CD4-positive, alpha-beta T cell treated with Interferon alpha-2 for 1 hour (primary cell): ENCODE measurements at places on chromosomes 16 and 17.

DNA sequence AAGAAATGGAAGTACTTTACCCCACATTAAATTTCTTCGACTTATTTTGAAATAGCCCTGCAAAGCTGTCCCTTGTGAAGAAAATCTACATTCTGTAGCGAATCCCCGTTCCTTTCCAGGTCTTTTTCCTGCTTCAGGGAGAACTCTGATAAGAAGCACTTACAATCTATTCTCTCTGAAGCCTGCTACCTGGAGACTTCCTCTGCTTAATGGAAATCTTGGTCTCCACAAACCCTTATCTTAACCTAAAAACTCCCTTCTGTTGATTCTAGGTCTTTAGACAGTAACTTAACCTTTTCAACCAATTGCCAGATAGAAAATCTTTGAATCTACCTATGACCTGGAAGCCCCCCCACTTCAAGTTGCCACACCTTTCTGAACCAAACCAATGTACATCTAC, 1.6 kb upstream of the CYBC1 start:
- no peak for DNase-seq

DNA sequence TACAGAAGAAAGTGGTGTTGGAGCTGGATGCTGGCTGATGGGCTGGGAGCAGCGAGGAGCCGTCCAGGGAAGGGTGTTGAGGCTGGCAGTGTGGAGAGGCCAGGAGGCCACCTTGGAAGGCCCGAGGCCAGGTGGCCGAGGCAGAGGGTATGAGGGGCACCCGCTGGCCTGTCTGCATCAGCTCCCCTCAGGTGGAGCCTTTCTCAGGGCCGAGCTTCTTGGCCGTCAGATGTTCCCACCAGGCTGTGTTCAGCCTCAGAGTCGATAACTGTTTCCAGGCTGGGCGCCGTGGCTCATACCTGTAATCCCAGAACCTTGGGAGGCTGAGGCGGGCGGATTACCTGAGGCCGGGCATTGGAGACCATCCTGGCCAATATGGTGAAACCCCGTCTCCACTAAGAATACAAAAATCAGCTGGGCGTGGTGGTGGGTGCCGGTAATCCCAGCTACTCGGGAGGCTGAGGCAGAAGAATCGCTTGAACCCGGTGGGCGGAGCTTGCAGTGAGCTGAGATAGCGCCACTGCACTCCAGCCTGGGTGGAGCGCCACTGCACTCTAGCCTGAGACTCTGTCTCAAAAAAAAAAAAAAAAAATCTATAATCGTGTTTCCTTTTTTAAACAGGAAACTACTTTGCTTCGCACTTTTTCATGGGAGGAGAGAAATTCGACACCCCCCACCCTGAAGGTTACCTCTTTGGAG, 25.3 kb downstream of the MGRN1 start:
- DNase-seq: peak; percentile 18

DNA sequence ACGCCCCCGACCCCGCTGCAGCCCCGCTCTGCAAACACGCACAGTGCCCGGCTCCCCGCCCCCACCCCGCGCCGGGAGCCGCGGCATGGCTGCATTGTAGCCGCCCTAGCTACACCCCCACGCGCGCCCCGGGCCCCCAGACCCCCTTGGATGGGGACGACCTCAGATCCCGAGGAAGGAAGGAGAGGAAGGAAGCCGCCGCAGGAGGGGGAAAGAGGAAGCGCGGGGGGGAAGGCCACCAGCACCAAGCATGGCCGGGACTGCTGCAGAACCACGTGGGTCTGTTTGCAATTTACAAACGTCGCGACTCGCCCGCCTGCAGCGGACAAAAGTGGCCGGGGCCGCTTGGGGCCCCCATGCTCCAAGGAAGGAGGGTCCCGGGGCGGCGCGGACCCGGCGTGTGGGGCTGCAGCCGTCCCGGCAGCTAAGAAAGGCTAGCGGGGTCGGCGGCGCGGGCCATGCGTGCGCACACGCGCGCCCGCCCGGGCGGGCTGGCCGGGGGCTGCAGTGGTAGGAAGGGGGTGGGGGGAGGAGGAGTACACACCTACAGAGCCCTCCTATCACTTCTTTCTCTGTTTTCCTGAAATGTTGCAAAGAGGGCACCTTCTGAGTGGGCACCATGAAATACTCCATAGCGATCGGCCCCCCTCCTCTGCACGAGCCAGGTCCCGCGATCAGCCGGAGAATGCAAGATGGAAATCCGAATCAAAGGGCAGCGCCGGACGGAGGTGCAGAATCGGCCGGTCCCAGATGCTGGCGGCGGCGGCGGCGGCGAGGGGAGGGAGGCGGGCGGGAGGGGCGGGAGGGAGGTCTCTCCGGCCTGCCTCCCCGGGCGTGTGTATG, 488 bp downstream of the TFAP4 start:
- DNase-seq: peak; percentile 31

- no peak for DNase-seq
Observed at GRCh38 chr17:77725846-77726245, 232.7 kb upstream of the TNRC6C start.

GRCh38 chr16:27439271-27440018, 37.5 kb downstream of the IL21R start:
- no peak for DNase-seq

- no peak for DNase-seq
Observed at GRCh38 chr16:69241926-69242325, 55.0 kb downstream of the SNTB2 start.

GRCh38 chr17:6195123-6195522, 124.9 kb downstream of the WSCD1 start:
- no peak for DNase-seq

- no peak for DNase-seq
Observed at GRCh38 chr16:2738615-2739014, 13.8 kb upstream of the SRRM2 start.

- DNase-seq: no peak
Observed at GRCh38 chr17:75557075-75557851, 30.3 kb upstream of the MYO15B start.

- no peak for DNase-seq
Observed at GRCh38 chr17:74865504-74866197, 6.0 kb upstream of the GRIN2C start.

- no peak for DNase-seq
Observed at GRCh38 chr16:49340466-49340865, 33.1 kb upstream of the C16orf78 start.

- no peak for DNase-seq
Observed at GRCh38 chr16:88539652-88540345, 30.4 kb upstream of the ZC3H18 start.

- DNase-seq: no peak
Observed at GRCh38 chr16:54631782-54632181, 298.9 kb upstream of the IRX5 start.

DNA sequence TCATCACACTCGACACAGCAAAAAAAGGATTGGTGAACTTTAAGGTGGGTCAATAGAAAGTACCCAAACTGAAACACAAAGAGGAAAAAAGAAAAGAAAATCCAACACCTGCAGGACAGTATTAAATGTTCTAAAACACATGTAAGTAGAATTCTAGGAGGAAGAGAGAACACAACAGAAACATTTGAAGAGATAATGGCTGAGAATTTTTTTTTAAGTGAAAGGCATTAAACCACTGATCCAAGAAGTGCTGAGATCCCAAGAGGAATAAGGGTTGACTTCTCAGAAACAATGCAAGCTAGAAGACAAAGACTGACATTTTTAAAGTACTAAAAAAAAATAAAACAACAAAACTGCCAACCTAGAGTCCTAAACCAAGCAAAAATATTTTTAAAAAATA, 31.6 kb downstream of the VPS53 start:
- no peak for DNase-seq

- DNase-seq: no peak
Observed at GRCh38 chr16:2471653-2472487, 773 bp downstream of the NTN3 start.

GRCh38 chr16:77585379-77586251, 136.7 kb upstream of the NUDT7 start:
- no peak for DNase-seq

GRCh38 chr16:30934827-30935557, 11.6 kb downstream of the FBXL19 start:
- peak; percentile 33 for DNase-seq

DNA sequence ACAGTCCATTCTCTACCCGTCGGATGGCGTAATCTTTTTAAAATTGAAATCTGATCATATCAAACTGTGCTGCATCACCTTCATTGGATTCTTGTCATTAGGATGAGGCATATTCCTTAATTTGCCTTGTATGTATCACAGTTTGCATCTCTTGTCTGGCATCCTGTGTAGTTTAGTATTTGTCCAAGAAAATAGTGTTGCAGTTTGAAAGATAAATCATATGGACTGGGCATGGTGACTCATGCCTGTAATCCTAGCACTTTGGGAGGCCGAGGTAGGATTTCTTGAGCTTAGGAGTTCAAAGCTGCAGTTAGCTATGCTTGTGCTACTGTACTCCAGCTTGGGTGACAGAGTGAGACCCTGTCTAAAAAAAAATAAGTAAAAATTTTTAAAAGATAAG, 5.8 kb upstream of the RSL1D1 start:
- no peak for DNase-seq

DNA sequence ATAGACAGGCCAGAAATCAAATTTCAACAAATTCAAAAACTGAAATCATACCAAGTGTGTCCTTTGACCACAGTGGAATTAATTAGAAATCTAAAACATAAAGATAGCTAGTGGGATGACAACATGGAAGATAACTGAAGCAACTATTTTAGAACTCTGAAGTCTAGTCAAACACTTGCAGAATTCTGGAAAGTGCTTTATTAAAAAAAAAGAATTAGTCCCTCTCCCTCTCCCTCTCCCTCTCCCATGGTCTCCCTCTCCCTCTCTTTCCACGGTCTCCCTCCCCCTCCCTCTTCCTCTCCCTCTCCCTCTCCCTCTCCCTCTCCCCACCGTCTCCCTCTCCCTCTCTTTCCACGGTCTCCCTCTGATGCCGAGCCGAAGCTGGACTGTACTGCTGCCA, 6.7 kb upstream of the OR4D1 start:
- no peak for DNase-seq

- no peak for DNase-seq
Observed at GRCh38 chr17:50146927-50147665, 3.4 kb downstream of the PPP1R9B start.

GRCh38 chr16:88440111-88440510, 13.0 kb upstream of the ZFPM1 start:
- DNase-seq: no peak

DNA sequence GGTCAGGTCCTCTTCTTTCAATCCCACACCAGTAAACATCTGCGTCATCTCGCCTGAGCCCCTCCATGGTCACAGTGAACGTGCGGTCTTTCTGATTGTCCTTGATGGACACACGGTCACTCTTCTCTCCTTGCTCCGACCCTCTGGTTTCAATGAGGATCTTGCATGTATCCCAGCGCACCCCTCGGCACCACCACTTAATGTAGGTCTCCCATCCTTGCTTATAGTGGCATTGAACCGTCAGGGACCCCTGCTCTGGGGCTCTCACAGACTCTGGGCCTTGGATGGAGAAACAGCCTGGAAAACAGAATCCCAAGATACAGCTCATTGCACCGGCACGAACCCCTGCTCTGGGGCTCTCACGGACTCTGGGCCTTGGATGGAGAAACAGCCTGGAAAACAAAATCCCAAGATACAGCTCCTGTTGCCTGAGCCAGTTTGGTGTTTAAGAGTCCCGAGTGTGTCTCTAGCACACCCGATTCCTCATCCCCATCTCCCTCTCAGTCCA, 5.4 kb downstream of the CD300LB start:
- no peak for DNase-seq

DNA sequence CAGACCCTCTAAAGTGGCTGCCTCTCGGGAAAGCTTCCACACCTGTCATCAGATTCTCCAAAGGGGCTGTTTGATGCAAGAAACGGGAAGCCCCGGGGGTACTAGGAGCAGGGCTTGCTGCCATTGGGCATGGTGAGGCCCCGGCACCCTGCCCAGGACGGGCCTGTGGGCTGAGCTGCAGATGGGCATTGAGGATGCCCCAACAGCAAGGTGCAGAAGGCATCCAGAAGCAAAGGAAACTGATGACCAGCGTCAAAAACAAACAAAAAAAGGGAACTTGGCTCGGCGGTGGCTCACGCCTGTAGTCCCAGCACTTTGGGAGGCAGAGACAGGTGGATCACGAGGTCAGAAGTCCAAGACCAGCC, 1.5 kb upstream of the LIMD2 start:
- DNase-seq: no peak

DNA sequence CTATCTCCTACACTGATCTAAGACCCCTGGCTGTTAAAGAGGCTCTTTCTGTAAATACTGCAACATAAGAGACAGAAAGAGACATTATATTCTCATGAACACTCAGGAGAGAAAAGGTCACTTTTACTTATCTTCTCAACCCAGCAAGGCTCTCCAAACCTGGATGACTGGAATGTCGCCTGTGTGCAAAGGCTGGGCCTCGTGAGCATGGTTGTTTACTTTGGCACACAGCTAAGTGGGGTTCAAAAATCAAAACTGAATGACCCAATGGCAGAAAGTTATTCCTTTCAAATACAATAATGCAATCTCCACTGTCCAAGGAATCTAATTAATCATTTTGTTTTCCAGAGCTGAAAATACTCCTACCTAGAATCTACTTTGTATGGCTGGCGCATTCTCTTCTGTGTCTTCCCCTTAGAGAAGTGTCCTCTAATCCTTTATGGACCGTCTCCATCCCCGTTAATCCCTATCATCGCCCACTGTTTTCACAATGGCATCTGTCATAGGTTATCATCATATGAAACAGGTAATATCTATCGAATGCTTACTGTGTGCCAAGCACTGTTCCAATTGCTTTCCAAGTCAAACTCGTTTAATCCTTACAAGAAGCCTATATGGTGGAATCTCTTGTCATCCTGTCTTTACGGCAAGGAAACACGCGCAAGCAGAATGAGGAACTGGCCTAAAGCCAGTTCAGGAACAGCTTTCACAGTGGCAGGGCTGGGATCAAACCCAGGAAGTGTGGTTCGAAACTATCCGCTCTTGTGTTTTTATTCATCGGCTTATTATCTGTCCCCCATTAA, 1.3 kb downstream of the SLX4 start:
- DNase-seq: no peak

- DNase-seq: no peak
Observed at GRCh38 chr16:53898993-53899392, 195.0 kb downstream of the FTO start.

GRCh38 chr16:53433930-53434376, 318 bp upstream of the RBL2 start:
- no peak for DNase-seq

DNA sequence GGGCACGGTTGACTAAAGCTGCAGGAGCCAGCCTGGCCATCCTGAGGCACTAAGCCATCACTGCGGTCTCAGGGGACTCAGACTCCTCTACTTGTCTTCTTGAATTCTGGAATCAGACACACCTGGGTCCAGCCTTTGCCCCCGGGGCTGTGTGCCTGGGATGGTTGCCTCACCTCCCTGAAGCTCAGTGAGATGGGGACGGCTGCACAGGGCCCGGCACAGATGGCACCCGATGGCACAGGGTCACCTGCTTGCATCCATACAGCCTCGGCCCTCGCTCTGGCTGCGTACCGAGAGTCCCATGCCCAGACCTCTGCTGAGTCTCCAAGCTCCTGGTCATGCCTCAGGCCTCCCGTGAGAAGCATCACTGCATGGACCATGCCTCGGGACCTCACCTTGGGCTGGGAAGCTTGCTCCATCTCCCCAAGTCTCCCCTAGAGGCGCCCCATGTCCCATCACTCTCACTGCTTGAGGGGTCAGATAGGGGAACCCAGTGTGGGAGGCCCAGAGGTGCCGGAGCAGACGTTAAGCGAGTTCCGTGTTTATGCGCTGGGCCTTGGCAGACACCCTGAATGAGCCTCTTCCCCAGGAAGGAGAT, 316.3 kb downstream of the SEC14L1 start:
- peak; percentile 50 for DNase-seq
